ENCODE measurements at places on chromosomes 11 and 22.
A peak's percentile ranks its signal among the peaks of the same experiment; 100 is the strongest.

DNA sequence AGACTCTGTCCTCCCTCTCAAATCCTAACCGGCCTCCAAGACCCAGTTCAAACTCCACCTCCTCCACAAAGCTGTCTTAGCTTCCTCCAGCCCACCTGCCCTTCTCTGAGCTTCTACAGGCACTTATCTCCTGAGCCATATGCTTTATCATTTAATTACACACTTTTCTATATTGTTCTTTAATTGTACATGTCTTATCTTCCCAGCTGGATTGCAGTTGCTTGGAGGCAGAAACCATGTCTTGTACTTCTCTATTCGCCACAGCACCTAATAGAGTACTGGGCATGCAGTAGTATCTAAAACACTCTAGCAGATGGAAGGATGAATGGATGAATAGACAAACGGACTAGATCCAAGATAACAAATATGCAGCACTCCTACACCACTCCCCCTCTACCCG is 11.3 kb downstream of the TRIM29 start:
- no peak overlapping the region for H3K27ac ChIP-seq
- H3K36me3 ChIP-seq, result no peaks in the 10 kb centered on the region
- H3K4me1 ChIP-seq, result no peaks in the 10 kb centered on the region
- no peak overlapping the region for H3K4me3 ChIP-seq
- no peak for DNase-seq
- H3K27me3 ChIP-seq, result no peaks in the 10 kb centered on the region

DNA sequence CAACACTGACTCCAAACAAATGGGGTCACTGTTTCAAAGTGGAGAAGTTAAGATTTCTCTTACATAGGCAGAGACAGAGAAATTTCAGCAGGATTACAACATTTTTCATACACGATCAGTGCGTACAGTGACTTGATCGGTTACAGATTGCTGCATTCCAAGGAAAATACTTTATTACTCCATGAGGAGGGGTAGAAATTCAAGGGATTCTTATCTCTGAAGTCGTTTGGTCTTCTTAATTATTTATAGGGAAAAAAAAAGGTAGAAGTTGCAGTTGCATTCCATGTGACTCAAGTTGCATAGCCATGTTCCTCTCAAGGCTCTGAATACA is 10.7 kb upstream of the SMIM38 start:
- no peaks in the 10 kb centered on the region for H3K27me3 ChIP-seq
- no peaks in the 10 kb centered on the region for H3K4me1 ChIP-seq
- no peaks in the 10 kb centered on the region for H3K36me3 ChIP-seq
- no peak overlapping the region for H3K4me3 ChIP-seq

DNA sequence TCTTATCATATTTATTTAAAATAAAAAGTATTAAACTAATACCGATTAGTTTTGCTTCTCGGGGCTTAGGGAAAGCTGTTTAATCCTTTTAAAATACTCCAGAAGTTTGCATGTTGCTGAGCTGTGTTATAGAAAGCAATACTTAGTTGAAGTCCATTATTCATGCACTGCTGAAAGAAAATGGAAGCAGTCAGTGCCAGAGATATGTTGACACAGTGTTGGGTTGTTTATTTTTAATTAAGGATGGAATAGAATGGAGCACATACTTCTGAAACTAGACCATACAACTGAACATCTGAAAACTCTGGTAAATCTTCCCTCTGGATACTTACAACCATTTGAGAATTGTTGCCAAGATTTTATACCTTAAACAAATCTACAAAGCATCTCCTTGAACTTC is 282.7 kb upstream of the CCDC179 start:
- H3K36me3 ChIP-seq, result no peaks in the 10 kb centered on the region
- no peaks in the 10 kb centered on the region for H3K4me1 ChIP-seq
- H3K4me3 ChIP-seq, result no peak overlapping the region
- H3K27me3 ChIP-seq, result no peaks in the 10 kb centered on the region

- DNase-seq, result no peak
- H3K27ac ChIP-seq, result no peak overlapping the region
- no peaks in the 10 kb centered on the region for H3K27me3 ChIP-seq
- H3K4me1 ChIP-seq, result peaks cover 7% of the 10 kb centered on the region
- H3K4me3 ChIP-seq, result no peak overlapping the region
- H3K36me3 ChIP-seq, result no peaks in the 10 kb centered on the region
Measured at GRCh38 chr11:76839311-76839710, 21.4 kb upstream of the ACER3 start.

DNA sequence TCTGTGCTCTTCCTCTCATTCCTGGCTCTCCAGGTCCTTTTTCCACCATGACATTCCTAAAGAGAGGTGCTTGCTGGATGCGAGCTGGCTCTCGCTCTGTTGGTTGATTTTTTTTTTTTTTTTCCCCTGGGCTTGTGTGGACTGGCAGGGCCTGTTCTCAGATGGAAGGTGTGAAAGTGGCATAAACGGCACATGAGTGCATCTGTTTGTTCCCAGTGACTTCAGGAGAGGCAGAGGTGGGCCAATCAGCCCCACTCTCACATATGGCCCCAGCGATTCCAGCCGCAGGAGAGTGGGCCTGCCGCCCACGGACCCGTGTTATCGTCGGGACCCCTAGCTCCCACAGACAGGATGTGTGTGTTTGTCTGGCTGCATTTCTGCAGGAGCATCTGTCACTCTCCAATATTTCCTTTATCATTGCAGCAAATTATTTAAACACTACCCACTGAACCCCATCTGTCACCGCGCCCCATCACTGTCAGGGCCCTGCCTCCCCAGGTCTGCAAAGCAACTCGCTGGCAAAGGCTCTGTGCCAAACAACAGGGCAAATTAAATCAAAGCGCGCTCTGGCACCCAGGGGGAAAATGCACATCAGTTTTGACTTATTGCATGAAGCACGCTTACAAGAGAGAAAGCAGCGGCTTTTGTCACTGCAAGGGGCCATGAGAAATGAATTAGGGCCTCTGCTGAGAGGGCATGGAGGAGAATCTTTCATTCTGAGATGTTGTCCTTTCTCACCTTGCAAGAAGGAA is 886.3 kb downstream of the NTM start:
- H3K27ac ChIP-seq, result no peak overlapping the region
- H3K36me3 ChIP-seq, result no peaks in the 10 kb centered on the region
- no peaks in the 10 kb centered on the region for H3K27me3 ChIP-seq
- H3K4me1 ChIP-seq, result no peaks in the 10 kb centered on the region
- H3K4me3 ChIP-seq, result no peak overlapping the region

DNA sequence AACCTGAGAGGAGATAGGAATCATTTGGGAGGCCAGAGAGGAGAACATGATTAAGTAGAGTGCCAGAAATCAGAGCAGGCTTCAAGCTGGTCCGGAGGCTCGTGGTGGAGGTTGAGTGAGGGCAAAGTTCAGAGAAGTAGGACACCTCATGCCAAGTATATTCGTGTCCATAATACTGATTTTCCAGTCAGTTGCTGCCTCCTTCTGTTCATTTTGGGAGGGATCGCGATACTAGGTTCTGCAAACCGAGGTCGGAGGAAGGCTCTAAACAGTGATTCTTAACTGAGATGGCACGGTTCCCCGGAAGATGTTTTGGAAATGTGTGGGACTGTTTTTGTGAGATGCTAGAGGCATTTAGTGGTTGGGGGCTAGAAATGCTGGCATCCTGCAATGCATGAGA is 13.6 kb upstream of the CD3E start:
- peak; percentile 37 for DNase-seq
- H3K27me3 ChIP-seq, result no peaks in the 10 kb centered on the region
- no peak overlapping the region for H3K27ac ChIP-seq
- H3K4me1 ChIP-seq, result no peaks in the 10 kb centered on the region
- H3K36me3 ChIP-seq, result no peaks in the 10 kb centered on the region

DNA sequence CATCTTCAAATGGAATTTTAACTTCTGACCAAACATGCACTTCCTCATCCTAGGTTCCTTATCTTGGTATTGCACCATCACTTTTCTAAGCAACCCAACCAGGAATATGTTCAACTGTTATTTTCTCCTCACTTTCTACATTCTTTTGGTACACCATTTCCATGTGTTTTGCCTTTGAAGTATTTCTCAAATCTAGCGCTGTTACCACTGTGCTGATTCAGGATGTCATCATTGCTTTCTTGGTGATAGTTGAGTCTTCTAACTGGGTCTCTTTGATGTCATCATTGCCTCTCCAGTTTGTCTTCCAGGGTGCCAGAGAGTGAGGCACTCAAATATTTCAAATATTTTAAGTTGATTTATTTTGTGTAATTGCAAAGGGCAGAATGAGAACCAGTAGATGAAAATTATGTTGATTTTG is 47.5 kb downstream of the HORMAD2 start:
- no peaks in the 10 kb centered on the region for H3K36me3 ChIP-seq
- H3K27ac ChIP-seq, result no peak overlapping the region
- no peak overlapping the region for H3K4me3 ChIP-seq

DNA sequence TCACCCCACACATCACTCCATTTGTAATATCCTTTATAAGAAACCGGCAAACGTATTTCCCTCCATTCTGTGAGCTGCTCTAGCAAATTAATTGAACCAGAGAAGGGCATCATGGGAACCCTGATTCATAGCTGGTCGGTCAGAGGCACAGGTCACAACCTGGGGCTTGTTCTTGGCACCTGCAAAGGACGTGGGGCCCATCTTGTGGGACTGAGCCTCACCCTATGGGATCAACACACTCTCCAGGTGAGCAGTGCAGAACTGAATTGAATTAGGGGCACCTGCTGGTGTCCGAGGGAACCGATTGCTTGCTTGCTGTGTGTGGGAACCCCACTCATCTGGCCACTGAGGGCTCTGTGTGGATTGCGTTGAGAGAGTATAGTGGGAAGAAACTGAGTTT is 145.3 kb downstream of the CTTN start:
- H3K27ac ChIP-seq, result no peak overlapping the region
- no peaks in the 10 kb centered on the region for H3K36me3 ChIP-seq
- H3K27me3 ChIP-seq, result no peaks in the 10 kb centered on the region
- no peak for DNase-seq
- H3K4me3 ChIP-seq, result no peak overlapping the region
- no peaks in the 10 kb centered on the region for H3K4me1 ChIP-seq

DNA sequence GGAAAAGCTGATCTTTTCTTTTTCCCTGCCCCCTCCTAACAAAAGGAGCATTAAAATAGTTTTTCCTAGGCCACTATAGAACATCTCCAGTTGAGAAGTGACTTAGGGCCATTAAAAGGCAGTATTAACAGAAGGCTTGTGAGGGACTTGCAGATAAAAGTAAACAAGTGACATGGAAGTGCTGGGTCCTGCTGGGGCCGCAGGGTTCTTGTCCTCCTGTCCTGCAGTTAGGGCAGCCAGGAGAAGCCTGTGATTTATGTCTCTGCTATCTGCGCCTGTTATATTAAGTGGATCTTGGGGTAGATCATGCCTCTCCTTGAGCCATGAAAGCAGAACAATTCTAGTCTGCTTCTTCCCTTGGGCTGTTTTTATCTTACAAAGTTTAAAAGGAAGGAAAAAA is 271.4 kb upstream of the C11orf87 start:
- no peak overlapping the region for H3K27ac ChIP-seq
- no peaks in the 10 kb centered on the region for H3K27me3 ChIP-seq
- H3K36me3 ChIP-seq, result no peaks in the 10 kb centered on the region
- H3K4me1 ChIP-seq, result no peaks in the 10 kb centered on the region
- no peak overlapping the region for H3K4me3 ChIP-seq

GRCh38 chr22:45688600-45689080 is 17.0 kb downstream of the ATXN10 start:
- H3K36me3 ChIP-seq, result no peaks in the 10 kb centered on the region
- DNase-seq, result no peak
- peak overlapping the region; percentile 62 for H3K27ac ChIP-seq
- H3K4me3 ChIP-seq, result no peak overlapping the region
- peaks cover 12% of the 10 kb centered on the region for H3K4me1 ChIP-seq

GRCh38 chr11:121236115-121237001 is 56.2 kb upstream of the SC5D start:
- no peaks in the 10 kb centered on the region for H3K36me3 ChIP-seq
- H3K4me3 ChIP-seq, result no peak overlapping the region
- H3K4me1 ChIP-seq, result no peaks in the 10 kb centered on the region
- no peak for DNase-seq
- no peak overlapping the region for H3K27ac ChIP-seq

- DNase-seq, result no peak
- no peak overlapping the region for H3K27ac ChIP-seq
- no peaks in the 10 kb centered on the region for H3K27me3 ChIP-seq
- H3K36me3 ChIP-seq, result no peaks in the 10 kb centered on the region
- no peak overlapping the region for H3K4me3 ChIP-seq
- no peaks in the 10 kb centered on the region for H3K4me1 ChIP-seq
Measured at GRCh38 chr11:104061853-104062521, 25.5 kb downstream of the DDI1 start.

DNA sequence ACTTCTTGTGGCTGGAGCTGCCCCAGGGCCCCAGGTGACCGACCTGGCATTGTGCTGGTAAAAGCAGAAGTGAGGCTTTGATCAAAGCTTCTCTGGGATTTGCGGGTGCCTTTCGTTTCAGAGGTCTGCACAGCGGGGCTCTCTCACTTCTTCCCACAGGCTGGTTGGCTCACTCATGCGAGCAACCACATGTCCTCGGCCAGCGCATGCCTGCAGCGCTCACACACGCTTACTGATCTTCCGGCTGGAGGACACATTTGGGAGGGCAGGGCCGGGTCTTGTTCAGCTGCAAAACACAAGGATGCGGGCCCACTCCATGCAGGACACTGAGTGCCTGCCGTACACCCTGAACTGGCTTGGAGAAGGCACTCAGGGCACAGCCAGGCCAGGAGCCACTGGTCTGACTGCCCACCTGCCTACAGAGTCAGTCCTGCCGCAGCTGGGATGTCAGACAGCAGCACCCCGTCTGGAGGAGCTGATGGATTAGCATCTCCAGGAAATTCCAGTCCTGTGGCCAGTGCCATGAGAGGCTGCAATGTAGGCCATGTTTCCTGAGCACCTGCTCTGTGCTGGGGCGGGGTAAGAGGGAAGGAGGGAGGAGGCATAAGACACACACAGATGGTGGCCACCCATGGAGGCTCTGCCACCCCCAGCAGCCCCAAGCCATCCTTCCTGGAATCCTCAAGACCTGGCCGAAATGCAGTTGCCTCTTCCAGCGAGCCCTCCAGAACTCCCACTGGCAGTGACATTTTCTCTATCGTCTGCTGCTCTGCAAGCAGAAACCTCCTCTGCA is 1383.2 kb downstream of the BRD1 start:
- no peaks in the 10 kb centered on the region for H3K27me3 ChIP-seq
- no peaks in the 10 kb centered on the region for H3K36me3 ChIP-seq
- no peak overlapping the region for H3K27ac ChIP-seq
- H3K4me1 ChIP-seq, result no peaks in the 10 kb centered on the region
- no peak overlapping the region for H3K4me3 ChIP-seq
- DNase-seq, result no peak

- no peak overlapping the region for H3K27ac ChIP-seq
- no peak overlapping the region for H3K4me3 ChIP-seq
- H3K27me3 ChIP-seq, result no peaks in the 10 kb centered on the region
- no peak for DNase-seq
- no peaks in the 10 kb centered on the region for H3K36me3 ChIP-seq
Measured at GRCh38 chr22:17888855-17889254, 114.6 kb upstream of the BID start.

GRCh38 chr11:18384157-18384641 is 10.2 kb upstream of the LDHA start:
- peaks cover 17% of the 10 kb centered on the region for H3K4me1 ChIP-seq
- peak; percentile 62 for DNase-seq
- H3K27me3 ChIP-seq, result no peaks in the 10 kb centered on the region
- H3K27ac ChIP-seq, result peak overlapping the region; percentile 94
- no peaks in the 10 kb centered on the region for H3K36me3 ChIP-seq

- no peaks in the 10 kb centered on the region for H3K27me3 ChIP-seq
- H3K4me3 ChIP-seq, result no peak overlapping the region
- no peaks in the 10 kb centered on the region for H3K36me3 ChIP-seq
- no peaks in the 10 kb centered on the region for H3K4me1 ChIP-seq
Measured at GRCh38 chr11:134014511-134014910, 54.4 kb upstream of the JAM3 start.

GRCh38 chr11:47469361-47470179 is 20.6 kb upstream of the RAPSN start:
- H3K36me3 ChIP-seq, result peaks cover 35% of the 10 kb centered on the region
- H3K27me3 ChIP-seq, result no peaks in the 10 kb centered on the region
- DNase-seq, result no peak
- H3K4me1 ChIP-seq, result peaks cover 18% of the 10 kb centered on the region
- H3K27ac ChIP-seq, result no peak overlapping the region
